Activated T-cell treated with anti-CD3 and anti-CD28 coated beads, Interleukin-2, amount 50 U/mL, for 4 hours (primary cell): ENCODE measurements at places on chromosomes 5 and 9.
A peak's percentile ranks its signal among the peaks of the same experiment; 100 is the strongest.

DNA sequence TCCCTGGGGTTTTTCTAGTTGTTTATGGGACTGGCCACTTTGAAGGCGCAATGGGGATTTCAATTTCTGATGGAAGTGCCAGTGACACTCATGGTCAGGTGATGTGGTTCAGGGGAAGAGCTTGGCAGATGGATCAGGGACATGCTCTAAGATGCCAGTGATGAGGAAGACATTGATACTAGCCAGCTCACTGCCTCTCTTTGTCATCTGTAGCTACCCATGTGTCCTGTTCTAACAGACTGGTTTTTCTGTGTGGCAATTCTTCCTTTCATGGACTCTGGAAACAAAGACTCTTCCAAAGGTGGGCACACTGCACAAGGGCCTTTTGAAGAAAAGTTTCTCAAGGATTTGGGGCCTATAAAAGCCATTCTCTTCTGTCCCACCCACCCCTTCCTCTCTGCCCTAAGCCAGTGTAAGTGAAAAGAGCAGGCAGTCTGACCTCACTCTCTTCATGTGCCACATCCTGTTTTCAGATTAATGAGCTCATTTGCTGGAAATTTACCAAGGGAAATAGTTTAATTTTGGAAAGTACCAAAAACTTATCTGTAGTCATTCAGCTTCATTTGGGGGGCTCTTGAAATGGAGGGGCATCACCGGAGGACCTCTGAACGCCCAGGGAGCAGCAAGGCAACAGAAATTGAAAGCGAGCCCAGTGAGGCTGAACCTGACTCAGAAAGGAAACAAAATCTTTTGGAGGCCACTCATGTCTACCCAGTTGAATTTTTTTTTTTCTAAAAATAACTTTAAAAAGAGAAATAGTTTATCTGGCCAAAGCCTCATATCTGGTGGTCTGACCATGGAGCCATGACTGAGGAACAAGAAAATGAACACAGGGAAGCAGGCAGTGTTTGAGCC lies 4.9 kb upstream of the TRAF1 start:
- peak; percentile 63 for DNase-seq

GRCh38 chr5:2201832-2202231 lies 319.1 kb upstream of the IRX4 start:
- DNase-seq, result no peak

DNA sequence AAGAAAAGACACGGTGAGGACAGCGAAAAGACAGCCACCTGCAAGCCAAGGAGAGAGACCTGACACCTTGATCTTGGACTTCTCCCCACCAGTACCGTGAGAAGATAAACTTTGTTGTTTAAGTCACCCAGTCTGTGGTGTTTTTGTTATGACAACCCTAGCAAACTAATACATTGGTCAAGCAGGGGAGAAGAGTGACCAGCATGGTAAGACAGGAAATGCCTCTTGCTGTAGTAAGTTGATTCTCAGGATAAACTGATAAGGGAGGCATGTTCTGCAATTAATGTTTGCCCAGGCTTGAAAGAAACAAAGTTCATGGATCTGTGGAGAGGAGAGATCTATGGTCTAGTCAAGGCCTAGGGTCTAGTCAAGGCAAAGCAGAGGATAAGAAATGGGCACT lies 801.2 kb downstream of the MAT2B start:
- DNase-seq, result no peak

GRCh38 chr9:126049088-126049487 lies 277.5 kb upstream of the MVB12B start:
- DNase-seq, result no peak

- DNase-seq, result no peak
Measured at GRCh38 chr9:27421577-27421976, 102.5 kb upstream of the IFNK start.

GRCh38 chr5:120866997-120867396 lies 402.9 kb downstream of the PRR16 start:
- DNase-seq, result no peak

DNA sequence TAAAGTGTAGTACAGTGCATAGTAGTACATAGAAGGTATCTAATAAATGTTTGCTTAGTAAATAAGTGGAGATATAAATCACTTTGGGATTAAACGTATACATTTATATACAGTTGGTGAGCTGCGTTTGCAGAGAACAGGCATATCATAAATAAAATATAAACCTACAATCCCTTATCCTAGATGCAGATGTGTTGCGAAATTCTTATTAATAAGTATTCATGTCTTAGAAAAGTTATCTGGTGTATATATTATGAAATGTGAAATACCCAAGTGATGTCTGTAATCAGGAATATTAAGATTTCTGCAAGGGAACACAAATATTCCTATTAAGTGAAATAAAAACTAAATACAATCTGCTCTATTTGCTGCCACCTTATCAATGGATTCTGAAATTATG lies 8.8 kb downstream of the CCNH start:
- no peak for DNase-seq

DNA sequence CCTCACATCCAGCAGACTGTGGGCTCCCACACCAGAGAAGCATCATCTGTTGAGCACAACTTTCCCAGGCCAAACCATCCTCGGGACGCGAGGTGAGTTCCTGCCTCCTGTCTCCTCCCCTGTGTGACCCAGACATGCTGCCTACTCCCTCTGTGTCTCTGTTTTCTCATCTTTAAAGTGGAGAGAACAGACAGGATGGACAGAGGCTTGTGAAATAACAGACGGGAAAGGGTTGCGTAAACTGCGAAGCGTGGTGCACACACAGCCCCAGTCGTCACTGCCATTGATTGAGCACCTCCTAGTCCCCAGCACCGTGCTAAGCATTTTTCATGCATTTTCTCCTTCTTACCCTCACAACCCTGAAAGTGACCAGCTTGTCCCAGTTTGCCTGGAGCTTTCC lies 52.1 kb upstream of the LMX1B start:
- DNase-seq, result no peak

- DNase-seq, result peak; percentile 3
Measured at GRCh38 chr5:132010645-132010988, 841 bp downstream of the ACSL6 start.
